Upper lobe of right lung (tissue), 1 donor: ENCODE measurements at places on chromosomes 3 and 15.

DNA sequence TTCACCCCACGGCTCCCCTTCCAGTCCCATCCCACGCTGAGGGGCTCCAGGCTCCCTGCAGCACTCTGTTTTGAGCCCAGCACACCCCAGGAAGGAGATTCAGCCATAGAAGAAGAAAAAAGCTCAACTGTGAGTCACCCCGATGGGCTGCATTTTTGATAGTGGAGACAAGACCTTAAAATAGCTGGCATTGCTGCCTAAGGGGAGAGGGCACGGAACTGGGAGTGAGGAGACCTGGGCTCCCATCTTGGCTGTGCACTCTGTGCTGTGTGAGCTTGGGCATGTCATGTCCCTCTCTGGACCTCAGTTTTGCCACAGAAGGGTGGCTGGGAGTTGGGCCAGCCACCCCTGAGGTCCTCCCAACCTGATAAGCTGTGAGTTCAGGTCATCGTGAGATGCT lies 57.2 kb upstream of the SMAD6 start:
- no peak for DNase-seq

DNA sequence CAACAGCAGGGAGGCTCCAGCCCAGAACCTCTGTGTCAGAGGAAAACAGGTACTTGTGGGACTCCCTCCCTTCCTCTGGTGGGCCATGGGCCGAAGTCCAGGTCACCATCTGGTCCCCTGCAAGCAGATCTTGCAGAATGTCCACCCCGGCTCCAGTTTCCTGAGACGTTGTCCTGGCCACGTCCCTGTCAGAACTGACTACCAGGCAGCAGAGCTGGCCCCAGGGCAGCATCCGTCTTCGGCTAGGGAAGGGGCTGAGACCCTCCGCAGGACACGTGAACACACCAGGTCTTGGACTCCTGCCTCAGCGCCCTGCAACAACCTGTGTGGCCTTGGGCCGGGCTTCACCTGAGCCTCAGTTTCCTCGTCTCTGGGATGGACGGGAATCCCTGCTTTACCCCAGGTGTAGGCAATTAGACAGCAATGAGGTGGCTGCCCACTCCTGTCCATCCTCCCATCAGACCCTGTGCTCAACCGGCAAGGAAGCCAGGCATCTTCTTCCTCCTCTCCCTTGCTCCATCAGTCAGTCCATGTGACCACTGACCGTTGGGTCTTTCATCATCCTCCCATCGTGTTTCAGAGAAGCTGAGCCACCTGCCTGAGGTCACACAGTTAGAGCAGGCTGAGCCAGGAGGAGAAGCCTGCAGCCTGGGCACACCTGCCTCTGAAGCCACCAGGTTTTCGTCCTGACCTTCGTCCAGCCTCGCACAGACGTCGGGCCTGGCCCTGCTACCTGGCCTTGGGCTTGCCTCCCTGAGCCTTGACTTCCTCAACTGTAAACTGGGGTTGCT lies 8.9 kb upstream of the PRKCD start:
- no peak for DNase-seq

DNA sequence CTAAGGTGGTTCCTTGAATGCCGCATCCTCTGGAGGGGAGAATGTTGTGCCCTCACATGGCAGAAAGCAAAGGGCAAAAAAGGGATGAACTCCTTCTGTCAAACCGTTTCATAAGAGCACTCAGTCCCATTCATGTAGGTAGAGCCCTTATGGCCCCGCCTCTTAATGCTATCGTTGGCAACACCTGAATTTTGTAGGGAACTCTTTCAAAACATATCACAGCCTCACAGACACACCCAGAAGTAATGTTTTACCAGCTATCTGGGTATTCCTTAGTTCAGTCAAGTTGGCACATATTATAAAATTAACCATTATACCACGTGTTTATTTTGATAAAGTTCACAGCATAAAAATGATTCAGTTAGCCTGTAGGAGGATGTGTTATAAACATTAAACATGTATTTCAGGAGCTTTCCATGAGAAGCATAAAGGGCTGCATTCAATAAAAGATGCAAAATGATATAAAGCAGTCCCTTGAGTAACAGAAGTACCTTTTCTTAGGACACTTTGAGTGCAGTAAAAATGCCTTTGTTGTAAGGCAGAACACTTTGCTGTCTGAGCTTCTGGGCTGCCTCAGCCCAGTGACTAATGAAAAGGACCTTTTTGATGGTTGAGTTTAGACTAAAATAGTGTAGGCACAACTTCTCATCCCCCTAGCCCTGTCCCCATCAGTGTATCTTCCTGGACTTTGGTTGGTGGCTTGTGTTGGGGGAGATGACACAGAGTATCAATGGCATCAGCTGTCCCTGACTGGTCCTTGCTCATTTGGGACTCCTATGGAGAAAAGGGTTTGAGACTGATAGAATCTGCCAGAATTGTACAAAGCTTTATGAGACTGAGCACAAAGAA lies 263.5 kb upstream of the TPRG1 start:
- DNase-seq = no peak

- no peak for DNase-seq
Measured at GRCh38 chr3:120029749-120030148, 64.5 kb downstream of the GSK3B start.

GRCh38 chr15:55914446-55914845 lies 79.0 kb downstream of the NEDD4 start:
- DNase-seq = no peak
